ENCODE measurements at places on chromosomes 1 and 21.

DNA sequence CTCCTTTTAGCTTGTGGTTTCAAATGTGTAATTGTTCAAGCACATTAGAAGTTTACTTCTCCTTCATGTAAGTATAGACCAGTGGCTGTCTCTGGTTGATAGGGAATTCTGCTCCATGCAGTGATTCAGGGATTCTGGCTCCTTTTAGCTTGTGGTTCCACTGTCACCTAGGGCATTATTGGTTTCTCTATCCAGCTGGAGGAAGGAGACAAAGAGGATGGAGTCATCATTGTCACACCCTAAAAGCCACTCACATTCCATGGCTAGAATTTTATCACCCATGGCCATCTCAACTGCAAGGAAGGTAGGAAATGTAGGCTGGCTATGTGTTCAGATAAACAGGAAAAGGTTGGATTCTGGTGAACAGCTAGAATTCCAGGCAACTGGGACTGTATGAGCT lies 131.2 kb downstream of the URB2 start:
- DNase-seq = no peak

DNA sequence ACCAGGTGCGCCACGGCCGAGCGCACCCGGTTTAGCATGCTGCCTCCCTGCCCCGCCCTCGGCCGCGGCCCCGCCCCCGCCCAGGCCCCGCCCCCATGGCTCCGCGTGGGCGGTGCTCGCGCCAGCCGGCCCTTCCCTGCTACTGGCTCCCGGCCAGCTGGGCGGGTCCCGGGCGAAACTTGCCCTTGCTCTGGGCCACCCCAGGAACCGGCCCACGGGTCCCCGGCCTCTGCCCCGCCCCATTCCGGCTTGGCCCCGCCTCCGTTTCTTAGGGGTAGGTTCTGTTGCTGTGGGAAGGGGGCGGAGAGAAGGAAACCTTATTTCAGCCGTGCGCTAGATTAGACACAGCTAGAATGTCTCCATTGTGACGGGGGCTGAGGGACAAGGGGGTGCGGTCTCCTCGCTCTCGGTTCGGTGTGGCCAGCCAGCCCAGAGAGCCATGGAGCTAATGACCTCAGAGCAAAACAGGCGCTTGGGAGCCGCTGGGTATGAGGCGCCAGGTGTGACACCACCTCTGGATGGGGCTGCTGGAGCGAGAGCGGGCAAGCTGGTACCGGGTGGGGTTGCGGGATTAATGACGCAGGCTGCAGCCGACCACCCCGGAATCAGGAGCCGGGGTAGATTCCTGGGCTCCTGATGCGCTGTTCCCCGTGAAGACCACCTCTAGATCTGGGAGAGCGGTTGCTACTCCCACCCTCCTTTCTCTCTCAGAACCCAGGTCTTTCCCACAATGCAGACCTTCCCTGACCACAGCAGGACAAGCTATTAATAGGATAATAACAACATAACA lies at the start of gene PPM1J:
Gene PPM1J, minus strand, starts transcription at position 69 of the 790 bp plus-strand sequence. Its CDS starts 31 bp downstream, at position 38.
- peak; percentile 60 for DNase-seq

GRCh38 chr1:26530895-26531598 lies 1.5 kb downstream of the RPS6KA1 start:
- DNase-seq = no peak

GRCh38 chr1:203534526-203534925 lies 40.6 kb downstream of the OPTC start:
- no peak for DNase-seq

GRCh38 chr1:24348196-24348595 lies 29.0 kb downstream of the GRHL3 start:
- DNase-seq = no peak

GRCh38 chr1:235077571-235078479 lies 50.8 kb downstream of the TOMM20 start:
- DNase-seq = peak; percentile 90

Data from GM12878 (cell line).